BJ (cell line): ENCODE measurements at places on chromosomes 3 and 15.

DNA sequence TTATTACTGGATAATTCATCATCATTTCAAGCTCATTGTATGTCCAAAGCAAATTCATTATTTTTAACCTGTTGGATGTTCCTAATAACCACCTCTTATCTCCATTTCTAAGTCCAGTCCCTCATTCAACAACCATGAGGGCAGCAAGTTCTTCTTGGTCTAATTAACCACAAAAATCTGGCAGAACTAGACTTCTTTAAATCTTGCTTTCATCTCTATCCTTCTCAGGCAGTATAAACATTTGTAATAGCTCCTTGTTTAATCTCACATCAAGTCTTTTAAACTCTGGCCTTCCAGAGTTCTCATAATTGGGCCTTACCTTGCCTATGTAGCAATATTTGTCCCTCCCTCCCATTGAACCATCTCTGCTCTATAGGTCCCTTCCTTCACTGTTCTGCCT is 17.0 kb upstream of the GHSR start:
- no peak for DNase-seq

- DNase-seq = peak; percentile 99
These were observed 281.0 kb upstream of the TBL1XR1 start for GRCh38 chr3:177478170-177478867.

GRCh38 chr3:182392182-182392937 is 400.9 kb upstream of the ATP11B start:
- no peak for DNase-seq

DNA sequence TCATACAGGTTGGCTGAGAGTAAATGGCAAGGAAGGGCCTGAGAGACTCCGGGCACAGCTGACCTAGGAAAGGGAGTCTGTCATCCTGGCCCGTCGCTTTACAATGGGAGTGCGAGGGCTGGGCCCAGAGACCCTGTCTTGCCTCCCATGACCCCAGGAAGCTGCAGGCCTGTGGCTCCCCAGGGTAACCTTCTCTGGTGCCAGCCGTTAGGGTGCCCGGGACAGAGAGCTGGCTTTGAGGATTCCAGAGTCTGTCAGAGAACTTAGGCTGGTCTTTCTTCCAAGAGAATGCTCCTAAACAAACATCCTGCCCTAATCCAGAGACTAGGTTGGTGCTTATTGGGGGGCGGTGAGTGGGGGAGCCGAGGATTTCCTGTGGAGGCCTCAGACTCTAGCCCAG is 18.5 kb downstream of the ZNF710 start:
- no peak for DNase-seq

GRCh38 chr3:125194849-125195601 is 17.5 kb downstream of the SLC12A8 start:
- DNase-seq = peak; percentile 54

DNA sequence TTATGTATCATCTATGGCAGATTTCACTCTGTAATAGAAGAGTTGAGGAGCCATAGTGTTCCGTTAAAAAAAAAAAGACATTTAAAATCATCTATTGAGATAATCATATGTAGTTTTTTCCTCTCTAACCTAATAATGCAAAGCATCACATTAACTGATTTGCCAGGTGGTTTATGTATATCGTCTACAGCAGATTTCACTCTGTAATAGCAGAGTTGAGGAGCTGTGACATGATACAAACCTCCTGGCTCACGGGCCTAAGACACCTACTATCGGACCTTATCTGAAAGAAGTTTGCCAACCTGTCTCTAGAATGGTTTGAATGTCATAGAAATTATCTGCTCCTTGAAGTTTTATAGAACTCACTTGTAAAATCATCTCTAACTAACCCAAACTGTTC is 29.8 kb downstream of the CDCP1 start:
- no peak for DNase-seq

- no peak for DNase-seq
These were observed 73.0 kb upstream of the FRMD4B start for GRCh38 chr3:69458803-69459365.

DNA sequence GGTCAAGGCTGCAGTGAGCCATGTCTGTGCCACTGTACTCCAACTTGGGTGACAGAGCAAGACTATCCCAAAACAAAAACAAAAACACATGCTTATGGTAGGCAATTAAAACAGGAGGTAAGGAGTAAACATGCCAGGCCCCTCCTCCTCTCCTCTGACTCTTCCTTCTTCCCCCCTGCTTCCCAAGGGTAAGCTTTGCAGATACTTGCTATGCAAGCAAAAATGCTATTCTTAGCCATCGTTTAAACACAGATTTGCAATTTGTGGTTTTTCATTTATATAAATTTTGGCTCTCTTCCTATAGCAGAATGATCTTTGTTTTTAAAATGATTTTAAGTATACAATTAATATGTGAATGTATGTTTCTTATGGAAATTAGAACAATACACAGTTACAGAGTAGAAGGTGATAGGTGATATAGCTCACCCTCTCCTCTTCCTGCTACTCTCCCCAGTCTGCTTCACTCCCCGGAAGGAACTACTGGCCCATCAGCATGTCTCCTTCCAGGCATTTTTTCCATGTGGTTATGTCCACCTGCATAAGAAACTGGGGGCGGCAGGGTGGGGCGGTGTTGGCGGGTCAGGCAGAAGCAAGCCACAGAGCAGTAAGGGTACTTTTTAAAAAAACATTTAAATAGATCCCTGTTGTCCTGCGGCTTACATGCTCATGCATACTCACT is 42.1 kb downstream of the IGF1R start:
- DNase-seq = no peak

DNA sequence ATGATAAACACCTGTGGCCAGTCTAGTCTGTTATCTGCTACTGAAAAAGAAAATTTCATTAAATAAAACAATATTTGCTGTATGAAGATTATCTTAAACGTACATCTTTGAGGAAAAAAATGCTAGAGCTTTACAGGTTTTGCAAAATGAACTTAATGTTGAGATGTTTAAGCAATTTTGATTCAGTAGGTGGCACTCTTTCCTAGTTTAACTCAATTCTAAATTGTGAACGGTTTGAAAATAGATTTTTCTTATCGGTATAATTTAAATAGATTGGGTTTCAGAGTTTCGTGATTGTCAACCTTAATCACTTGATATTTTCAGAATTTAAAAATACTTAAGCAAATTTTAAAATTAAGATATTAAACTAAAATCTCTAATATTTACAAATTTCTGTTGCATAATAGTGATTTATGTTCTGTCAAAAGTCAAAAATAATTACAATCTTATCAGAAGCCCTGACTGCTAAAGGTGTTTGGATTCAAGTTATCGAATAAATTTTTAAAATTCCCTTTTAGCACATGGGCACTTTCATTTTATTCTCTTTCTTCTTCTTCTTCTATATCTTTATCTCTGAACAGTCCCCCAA is 7.0 kb upstream of the RNF111 start:
- no peak for DNase-seq

DNA sequence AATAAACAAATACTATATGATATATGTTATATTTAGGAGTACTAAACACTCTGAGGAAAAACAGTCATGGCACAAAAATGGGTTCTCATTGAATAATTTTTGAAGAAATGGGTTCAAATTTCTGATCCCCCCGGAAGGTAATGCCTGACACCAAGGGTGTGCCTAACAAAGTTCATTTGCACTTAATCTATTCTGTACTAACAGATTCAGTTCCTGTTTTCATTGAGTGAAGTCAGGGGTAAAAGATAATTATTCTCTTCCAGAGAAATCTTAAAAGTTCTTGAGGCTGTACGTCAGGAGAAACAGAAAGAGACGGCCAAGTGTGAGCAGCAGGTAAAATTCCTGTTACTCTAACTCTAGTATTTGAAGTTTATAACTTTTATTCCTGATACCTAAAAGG is 34.5 kb upstream of the TMEM42 start:
- DNase-seq = no peak

GRCh38 chr3:111252779-111253178 is 181.2 kb downstream of the NECTIN3 start:
- DNase-seq = no peak

DNA sequence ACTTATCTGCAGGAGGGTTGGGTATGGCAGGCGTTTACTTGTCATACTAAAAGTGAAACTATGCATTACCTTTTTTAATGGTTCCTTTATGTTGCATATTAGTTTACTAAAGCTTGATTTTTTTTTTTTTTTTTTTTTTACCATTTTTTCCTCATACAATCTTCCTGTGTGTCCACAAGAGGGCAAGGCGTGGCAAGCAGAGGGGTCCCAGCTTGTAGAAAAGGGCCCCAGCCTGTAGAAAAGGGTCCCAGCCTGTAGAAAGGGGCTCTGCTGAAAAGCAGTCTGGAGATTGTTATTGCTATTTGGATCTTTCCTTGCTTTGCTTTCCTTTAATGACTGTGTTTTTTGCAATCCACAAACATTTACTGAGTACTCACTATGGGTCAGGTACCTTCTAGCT is 21.9 kb downstream of the MKRN2 start:
- DNase-seq = no peak

DNA sequence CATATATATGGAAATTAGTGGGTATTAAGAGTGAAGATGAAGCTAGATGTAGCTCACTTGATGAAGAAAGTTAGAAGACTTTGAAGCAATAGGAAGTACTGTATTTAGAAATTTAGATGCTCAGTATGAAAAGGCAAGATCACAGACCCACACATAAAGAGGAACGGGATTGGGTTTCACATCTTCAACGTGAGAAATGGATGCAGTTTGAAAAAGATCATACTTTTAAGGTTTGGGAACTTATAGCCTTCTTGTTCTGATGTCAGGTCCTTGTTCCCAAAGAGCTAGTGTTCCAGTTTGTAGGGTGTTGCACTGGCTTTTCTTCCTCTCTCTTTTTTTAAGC is 16.7 kb downstream of the AP3S2 start:
- DNase-seq = no peak

GRCh38 chr3:195882002-195882441 is 26.3 kb downstream of the TNK2 start:
- no peak for DNase-seq

DNA sequence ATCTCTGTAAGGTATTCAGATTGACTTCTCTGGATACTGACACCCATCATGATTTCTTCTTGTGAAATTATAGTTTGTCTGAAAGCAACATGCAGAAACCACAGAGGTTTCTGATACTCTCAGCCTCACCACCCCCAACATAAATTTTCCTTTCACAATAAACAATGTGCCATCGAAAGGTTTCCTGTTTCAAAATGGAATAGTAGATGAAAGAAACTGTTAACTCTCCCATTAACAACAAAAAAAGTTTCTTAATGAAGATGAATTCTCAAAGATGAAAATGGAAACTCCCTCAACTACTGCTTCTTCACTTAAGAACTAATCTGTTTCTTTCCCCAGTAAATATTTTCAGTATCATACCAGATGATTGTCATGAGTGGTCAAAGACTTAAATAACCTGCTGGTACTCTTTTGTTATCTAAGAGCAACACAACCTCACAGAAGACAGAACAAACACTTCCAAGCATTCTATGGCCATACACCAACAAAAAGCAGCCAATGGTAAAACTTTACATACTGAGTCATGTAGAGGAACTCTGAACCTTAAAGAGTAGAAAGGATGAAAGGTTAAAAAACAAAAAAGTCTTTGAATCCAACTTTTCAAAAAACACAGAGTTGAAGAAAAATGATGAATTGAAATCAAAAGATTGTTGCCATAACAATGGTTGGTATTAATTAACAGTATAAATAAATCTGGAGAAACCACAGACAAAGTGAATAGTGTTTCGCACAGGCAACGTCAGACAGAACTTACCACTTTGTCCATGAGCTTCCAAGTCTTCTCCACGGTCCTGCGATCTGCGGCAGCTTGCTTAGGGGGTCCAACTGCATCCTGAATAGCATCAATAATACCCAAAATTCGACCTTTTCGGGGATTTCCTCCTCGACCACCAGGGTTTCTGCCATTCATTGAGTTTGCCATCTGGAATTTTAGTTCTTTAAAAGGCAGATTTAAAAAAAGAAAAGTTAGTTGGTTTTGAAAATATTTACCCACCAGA is 1.9 kb downstream of the CBLB start:
- no peak for DNase-seq

DNA sequence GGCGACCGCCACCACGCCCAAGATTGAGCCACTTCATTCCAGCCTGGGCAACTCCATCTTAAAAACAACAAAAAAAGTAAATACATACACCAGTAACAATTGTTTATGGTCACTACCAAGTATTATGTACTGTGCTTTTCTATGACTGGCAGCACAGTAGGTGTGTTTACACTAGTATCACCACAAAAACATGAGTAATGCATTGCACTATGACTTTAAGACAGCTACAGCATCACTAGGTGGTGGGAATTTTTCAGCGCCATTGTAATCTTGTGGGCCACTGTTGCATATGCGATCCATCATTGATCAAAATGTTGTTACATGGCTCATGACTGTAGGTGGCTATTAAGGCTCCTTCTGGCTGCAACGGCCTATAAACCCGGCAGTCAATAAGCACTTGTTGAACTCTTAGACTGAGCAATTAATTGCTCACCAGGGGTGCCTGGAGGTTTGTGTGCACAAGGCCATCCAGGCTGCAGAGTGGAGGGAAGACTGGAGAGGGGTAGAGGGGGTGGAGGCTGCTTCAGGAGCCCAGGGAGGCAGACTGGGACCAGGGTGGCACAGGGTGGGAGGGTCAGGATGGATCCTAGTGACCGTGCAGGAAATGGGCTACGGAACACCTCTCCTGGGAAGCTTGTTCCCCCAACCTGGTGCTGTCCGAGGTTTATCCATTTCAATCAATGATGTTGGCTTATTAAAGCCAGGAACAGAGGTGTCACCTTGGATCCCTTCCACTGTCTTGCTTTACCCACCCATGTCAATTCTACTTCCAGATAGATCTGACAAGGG is 17.9 kb upstream of the COPG1 start:
- DNase-seq = no peak

GRCh38 chr3:37474901-37475331 is 300.5 kb upstream of the LRRFIP2 start:
- DNase-seq = no peak

DNA sequence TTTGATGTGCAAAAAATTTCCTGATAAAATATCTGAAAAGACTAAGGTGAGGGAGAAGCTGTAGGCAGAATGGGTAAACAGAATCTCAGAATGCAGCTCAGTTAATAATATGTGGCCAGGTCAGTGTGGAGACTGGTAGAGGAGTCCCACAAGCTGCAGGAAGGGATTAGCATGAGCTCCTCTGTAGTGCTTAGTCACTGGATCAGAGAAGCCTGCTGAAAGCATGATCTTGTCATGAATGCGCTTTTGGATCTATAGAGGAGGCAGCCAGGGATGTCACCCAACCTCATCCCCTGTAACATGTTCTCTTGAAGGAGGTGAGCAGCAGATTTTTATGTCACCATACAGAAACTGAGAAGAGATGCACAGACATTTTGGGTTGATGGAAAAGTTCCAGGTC is 1035.3 kb upstream of the GBE1 start:
- no peak for DNase-seq

- DNase-seq = no peak
These were observed 2.4 kb downstream of the CIB1 start for GRCh38 chr15:90231028-90232017.

GRCh38 chr3:146653978-146654377 is 48.8 kb upstream of the PLSCR5 start:
- DNase-seq = no peak
